Activated naive CD8-positive, alpha-beta T cell treated with anti-CD3 and anti-CD28 coated beads, Interleukin-2, amount 50 U/mL, for 24 hours (primary cell): ENCODE measurements at places on chromosomes 12 and 14.

- no peak for DNase-seq
Measured at GRCh38 chr12:116126610-116127009, 150.9 kb downstream of the MED13L start.

- DNase-seq = peak; percentile 47
Measured at GRCh38 chr14:105168496-105168978, at the start of gene JAG2. Gene JAG2, minus strand, starts transcription at chr14:105168776. Its CDS starts 356 bp downstream, at chr14:105168420.

DNA sequence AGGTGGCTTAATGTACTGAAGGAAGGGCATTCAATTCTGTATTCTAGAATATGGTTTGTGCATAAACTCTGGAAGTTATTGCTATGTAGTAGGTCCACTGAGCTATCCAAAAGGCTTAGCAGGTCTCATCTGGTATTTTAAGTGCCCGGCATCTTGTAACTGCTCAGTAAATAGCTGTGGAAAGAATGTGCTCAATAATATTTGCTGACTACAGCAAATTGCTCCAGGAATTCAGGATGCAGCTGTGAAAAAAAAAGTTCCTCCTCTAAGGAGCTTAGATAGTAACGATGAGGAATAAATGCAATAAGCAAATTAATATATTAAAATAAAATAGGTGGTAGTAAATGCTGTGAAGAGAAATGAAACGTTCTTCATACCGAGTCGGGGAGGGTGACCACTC, 857.1 kb downstream of the AACS start:
- DNase-seq = no peak

DNA sequence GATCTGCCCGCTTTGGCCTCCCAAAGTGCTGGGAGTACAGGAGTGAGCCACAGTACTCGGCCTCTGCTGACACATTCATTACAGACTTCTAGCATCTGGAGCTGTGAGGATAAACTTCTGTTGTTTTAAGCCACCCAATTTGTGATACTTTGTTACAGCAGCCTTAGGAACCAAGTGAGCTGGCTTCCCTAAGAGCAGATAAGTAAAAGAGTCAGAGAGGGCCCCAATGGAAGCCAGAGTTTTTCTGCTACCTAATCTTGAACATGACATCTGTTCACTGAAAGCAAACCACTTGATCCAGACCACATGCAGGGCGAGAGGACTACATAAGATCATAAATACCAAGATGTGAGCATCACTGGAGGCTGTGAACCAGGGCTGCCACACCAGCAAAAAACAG, 3.7 kb upstream of the MAPKAPK5 start:
- no peak for DNase-seq
